ENCODE measurements at places on chromosomes 7 and 10. TPM values are rescaled to one million over a fixed set of nuclear protein-coding genes. Genes with fewer than 3 reads are reported as not detected.

GPNMB gene
- 15.6 TPM for total RNA-seq

TBC1D12 gene
- 23.1 TPM for total RNA-seq

TMEM229A gene
- total RNA-seq: 51.0 TPM

TUBB8 gene
- total RNA-seq: 0.63 TPM

DNA sequence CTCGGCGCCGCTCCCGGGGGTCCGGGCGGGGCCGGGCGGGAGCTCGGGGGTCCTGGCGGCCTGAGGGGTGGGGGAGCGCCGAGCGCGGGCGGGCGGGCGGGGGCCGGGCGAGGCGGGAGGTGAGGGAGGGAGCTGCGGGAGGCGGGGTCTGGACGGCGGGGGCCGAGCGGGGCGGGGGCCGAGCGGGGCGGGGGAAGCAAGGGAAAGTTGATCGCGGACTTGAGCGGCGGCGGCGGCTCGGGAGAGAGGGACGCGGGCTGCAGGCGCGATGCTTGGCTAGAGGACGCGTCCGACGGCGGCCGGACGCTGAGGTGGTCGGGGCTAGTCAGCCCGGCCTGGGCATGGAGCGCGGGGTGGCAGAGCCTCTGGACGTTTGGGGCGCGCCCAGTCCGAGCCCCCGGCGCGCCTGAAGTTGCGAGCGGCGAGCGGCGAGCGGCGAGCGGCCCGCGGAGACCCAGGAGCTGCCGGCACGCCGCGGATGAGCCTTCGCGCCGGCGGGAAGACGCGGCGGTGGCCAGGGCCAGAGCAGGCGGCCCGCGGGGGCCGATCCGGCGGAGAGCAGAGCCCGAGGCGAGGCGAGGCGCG, at the start of gene CDH23:
TSS of gene CDH23 (plus strand) at position 210 of the 585 bp plus-strand sequence. CDS start 42,912 bp downstream, outside the sequence.
- DNase-seq: peak; percentile 73

DNA sequence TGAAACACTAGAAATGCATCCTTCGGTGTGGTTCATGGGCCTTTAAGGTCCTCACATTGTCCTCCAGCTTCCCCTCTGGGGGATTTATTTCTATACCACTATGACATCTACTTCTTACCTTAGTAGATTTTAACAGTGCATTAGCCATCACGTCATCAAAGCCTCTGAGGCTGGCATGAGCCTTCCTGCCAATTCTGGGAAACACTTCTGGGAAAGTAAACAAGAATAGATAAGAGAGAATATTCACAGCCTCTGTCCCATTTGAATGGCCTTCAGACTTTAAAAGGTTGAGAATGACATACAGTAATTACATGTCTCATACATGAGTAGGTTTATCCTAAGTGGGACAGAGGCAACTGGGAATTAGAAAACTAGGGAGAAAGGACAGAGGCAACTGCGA, 89.7 kb downstream of the AMPH start:
- DNase-seq: no peak

DNA sequence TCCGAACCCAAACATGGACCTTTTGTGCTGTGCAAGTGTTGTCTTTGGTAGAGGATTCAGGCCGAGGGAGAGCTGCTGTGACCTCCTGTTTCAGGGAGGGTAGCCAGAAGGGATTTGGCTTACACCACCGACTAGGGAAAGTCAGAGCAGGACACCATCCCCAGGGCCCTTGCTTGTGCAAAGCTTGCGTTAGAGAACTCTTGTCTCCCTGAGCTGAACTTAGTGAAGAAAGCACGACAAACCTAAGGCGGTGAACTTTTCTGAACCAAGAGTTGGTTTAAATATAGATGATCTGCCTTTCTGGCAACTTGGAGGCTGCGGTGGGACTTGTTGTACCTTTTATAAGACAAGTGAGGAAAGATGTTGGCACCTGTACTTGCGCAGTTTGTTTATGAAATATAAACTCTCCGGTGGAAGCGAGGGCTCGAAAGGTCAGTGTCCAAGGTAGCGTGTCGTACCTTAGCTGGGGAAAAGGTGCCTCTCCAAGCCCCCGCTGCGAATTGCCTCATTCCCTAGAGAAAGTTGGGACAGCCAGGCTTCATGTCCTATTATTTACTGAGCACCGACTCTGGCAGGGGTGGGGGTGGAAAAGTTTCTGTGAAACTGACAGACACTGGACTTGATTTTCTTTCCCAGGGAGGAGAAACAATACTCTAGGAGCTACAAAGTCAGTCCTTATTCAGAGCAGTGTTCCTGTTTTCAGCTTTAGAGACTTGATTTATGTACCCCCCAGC, 31.6 kb downstream of the WBP1L start:
- peak; percentile 79 for DNase-seq

- peak; percentile 83 for DNase-seq
Observed at GRCh38 chr10:80444646-80445319, 9.3 kb upstream of the TSPAN14 start.

DNA sequence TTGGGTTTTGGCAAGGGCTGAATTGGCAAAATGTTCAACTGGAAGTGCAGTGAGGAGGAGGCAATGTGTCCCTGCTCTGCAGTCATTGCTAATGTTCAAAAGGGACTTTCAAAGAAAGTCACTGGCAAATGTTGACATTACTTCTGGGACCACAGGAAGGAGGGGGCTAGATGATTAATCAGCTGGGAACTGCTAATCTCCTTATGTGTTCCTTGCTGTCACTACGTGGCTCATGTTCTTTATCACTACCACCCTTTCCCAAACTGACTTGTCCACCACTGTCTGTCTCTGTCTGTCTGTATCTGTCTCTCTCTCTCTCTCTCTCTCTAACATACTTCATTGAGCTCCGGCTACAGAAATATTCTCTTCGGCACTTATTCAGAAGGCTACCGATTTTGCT, 86.9 kb upstream of the MTPN start:
- DNase-seq: no peak

- no peak for DNase-seq
Observed at GRCh38 chr7:132609906-132610520, 33.7 kb upstream of the PLXNA4 start.

DNA sequence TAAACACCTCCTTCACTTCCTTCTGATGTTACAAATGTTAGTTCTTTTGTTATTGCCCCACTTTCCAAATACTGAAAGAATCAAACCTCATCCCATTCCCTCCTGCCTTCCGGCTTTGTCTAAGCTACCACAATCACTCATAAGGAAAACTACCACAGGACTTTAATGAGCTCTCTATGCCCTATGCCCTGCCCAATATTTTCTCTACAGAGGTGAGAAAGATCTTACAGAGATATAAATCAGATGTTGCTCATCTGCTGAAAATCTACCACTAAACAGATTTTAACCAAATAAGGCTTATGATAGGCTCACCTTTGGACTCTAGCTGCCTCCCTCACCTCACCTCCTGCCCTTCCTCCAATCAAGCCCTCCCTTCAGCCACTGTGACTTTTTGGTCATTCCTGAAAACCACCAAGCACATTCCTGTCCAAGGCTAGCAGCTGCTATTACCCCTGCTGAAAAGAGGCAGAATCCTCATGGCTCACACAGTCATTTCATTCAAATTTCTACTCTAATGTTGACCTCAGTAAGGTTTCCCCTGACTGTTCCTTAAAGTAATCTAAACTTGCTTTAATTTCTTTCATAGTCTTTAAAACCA, 7.7 kb downstream of the ZNF33B start:
- no peak for DNase-seq

- no peak for DNase-seq
Observed at GRCh38 chr7:91569728-91570457, 305.7 kb downstream of the FZD1 start.

- no peak for DNase-seq
Observed at GRCh38 chr10:123408660-123409059, 254.5 kb downstream of the BUB3 start.

DNA sequence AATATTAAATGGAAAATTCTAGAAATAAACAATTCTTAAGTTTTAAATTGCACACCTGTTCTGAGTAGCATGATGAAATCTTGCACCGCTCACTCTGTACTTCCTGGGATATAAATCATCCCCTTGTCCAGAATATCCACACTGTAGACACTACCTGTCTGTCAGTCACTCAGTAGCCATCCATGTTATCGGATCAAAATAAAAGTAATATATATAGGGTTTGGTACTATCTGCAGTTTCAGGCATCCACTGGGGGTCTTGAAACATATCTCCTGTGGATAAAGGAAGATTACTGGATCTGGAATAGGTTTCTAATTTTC, 6.8 kb downstream of the TECTB start:
- no peak for DNase-seq

DNA sequence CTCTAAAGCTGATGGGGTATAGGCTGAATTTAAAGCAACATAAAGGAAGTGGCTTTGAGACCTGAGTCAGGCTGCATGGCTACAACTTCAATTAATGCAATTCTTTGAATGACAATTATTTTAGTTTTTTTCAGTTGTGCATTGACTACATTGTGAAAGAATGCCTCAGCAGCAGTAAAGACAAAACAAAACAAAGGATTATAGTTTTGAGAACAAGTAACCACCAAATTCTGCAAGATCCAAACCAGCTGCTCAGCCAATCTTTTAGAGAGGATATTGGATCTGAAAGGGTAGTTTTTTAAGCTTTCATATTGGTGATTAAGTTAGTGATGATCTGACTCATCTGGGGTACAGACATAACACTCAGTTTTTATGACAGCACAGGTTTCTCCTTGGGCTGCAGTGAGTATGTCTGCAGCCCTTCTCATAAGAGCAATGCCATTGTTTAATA, 40.6 kb upstream of the ABCA13 start:
- no peak for DNase-seq

- peak; percentile 27 for DNase-seq
Observed at GRCh38 chr10:11178606-11179515, 161.2 kb downstream of the CELF2 start.

DNA sequence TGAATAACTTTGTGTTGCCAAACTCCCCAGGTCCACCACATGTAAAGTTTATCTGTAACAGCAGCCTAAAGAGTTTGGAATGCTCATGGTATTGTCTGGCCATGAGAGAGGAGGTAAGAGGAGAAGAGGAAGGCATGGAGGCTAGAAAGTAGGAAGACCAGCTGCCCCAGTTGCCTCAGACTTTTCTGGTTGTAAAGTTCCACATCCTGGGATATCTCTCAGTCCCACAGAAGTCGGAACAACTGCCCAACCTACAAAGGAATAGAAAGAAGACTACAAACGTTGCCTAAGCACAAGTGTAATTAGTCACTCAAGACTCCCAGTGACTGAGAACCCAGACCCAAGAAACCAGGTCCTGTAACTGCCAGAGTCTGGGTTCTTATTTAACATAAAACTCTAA, 47.3 kb downstream of the CREB3L2 start:
- no peak for DNase-seq

DNA sequence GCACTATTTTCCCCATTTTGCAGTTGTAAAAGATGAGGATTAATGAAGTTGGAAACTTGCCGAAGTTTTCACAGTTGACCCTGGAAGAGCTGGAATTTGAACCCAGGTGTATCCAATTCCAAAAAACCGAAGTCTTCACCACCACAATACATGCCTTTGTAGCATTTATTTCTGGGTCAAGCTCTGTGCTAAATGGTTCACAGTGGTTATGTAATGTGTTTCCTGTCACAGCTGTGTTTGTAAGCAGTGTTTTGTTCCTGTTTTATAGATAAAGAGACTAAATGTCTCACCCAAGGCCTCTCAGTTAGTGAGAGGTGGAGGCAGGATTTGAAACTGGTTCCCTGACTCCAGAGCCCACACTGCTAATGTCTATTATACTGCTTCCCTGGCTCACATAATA, 17.6 kb downstream of the SFTPA2 start:
- DNase-seq: no peak

DNA sequence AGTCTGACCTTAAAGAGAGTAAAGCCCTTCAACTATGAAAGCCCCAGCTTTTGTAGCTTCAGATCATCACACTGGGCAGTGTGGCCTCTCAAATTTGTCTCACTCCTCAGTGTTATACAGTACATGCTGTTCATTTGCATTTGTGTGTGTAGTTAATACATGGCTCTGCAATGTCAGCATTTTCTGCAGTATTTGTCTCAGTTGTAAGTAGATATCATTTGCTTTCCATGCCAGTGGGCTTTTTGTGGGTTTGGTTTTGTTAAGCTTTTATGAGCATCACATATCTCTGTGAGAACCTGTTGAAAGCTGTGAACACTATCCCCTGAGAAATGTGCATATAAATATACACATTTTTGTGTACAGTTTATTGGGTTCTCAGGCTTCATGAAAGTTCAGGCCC, 57.0 kb downstream of the ZNF277 start:
- no peak for DNase-seq

Data from testis (tissue), 5 donors.